K562 (cell line): ENCODE measurements at places on chromosomes 12 and 14. TPM values are rescaled to one million over a fixed set of nuclear protein-coding genes. Genes with fewer than 3 reads are reported as not detected.

GRCh38 chr14:92659765-92660561, 88.5 kb downstream of the LGMN start:
- no peak for DNase-seq

FGF23 gene
- total RNA-seq, result not detected in 2 replicates

GRCh38 chr12:67091204-67091603, 178.0 kb upstream of the CAND1 start:
- no peak for DNase-seq

DNA sequence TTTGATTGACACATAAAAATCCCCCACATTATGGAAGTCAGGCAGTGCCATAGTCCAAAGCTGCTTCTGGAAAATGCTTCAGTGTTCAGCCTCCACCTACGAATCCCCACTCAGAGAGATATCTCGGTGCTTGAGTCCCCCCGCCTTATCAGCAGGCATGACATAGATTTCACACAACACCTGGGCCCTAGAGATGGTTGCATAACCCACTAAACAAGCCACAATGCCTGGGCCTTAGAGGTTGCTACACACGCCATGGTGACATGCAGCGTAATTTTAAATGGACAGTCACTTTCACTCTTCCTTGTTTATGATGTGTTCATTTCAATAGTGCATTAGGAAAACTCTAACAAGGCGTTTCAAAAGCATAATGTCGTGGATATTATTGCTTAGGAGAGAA, 38.0 kb downstream of the CCDC60 start:
- DNase-seq, result no peak

DNA sequence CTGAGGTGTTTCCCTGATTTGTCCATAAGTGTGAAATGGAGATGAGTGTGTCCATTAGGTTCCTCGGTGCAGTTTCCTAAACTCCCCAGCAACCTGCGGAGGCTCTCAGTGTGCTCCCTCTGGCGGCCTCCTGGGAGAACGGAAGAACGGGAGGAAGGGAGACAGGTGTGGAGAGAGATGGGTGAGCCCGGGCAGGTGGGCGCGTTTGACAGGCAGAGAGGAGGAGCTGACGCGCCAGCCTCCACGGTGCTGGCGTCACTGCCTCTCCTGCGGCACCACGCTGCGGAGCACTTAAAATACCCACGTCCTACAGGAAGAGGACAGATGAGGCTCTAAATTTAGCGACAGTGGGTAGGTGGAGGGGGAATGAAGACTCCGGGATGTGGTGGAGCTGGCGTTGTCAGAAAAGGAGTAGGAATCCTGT, 26.8 kb upstream of the PEX5 start:
- DNase-seq, result peak; percentile 40

DNA sequence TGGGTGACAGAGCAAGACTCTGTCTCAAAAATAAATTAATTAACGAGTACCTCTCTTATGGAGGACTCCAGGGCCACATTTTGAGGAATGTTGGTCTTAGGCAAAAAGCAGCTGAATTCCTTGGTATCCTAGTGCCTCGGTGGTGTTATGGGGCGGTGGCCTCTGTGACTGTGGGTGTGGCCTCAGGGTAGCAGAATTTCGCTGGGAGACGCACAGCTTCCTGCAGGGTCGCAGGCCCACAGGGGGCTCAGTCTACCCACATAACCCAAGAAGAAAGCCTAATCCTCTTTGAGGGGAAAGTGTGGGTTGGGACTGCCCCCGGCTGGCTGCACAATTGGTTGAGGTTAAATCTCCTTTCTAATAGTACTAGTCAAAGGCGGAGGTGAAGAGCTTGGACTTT, 11.2 kb upstream of the SERPINA4 start:
- no peak for DNase-seq

- DNase-seq, result no peak
Observed at GRCh38 chr12:47216150-47216677, 136.5 kb upstream of the AMIGO2 start.

GPD1 gene
- 0.55 and 0.67 TPM in 2 replicates for total RNA-seq

NAV3 gene
- 0.04 and 0.13 TPM in 2 replicates for total RNA-seq

MLH3 gene
- 8.8 and 12.0 TPM in 2 replicates for total RNA-seq

GRCh38 chr14:95318399-95319311, 1.1 kb downstream of the CLMN start:
- DNase-seq, result peak; percentile 6

GRCh38 chr12:39795481-39795880, 175.9 kb upstream of the ABCD2 start:
- no peak for DNase-seq

DNA sequence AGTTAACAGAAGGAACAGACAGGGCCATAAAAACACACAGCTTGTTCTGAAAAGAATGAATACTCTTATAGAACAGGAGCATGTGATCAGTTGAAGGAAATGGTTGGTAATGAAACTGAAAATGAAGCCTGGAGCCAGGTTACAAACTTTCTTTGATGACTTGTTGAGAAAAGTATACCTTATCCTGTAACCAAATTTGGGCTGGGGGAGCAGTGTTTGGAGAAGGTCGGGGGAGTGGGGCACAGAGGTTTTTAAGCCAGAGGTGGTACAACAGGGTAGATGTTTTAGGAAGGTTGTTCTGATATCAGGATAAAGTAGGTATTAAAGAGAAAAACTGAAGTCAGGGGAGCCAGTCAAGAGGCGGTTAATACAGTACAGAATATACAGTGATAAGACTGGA, 8.2 kb downstream of the GOLT1B start:
- DNase-seq, result no peak

DNA sequence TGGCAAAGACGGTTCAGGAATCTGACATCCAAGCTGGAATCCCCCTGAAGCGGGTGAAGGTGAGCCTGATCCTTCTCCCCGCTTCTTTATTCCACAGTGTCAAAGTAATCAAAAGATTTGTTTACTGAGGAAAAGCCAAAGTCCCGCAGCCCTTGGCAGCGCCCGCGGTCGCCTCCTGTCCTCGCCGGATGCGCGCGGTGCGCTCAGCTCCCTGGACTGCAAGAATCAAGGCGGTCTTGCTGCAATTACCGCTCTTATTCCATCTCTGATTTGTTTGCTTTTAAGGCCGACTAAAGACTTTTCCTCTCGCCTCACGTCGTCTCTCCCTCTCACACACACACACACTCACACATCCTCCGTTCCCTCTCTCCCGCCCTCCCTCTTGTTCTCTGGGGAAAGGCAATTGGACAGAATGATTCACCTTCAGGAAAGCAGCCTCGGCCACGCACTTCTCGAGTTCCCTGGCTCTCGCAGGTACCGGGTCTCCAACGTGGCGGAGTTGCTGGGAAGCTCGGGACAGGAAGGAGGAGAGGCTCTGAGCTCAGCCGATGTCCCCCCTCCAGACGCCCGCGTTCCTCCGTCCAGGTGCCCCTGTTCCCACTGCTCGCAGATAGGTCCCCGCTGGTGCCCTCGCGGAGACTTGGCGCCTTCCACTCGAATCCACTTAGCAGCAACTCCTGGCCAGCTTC, 68.6 kb upstream of the USP15 start:
- no peak for DNase-seq
